Brain microvascular endothelial cell (primary cell): ENCODE measurements at places on chromosomes 12 and 14.

DNA sequence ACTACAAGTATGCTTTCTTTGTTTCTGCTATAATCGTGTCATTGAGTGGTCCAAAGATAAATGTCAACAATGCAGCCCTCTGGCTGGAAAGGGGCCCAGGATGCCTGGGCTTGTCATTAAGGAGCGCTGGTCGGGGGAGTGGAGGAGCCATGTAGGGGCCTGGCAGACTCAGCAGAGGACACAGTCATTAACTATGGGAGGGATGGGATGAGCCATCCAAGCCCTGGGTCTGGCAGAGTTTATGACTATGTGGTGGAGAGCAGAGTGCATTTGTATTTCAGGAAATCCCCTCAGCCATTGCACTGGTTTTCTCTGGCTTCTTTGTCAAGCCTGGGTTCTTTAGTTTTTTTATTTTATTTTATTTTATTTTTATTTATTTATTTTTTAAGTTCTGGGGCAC, 243.1 kb downstream of the C12orf75 start:
- no peak for DNase-seq

DNA sequence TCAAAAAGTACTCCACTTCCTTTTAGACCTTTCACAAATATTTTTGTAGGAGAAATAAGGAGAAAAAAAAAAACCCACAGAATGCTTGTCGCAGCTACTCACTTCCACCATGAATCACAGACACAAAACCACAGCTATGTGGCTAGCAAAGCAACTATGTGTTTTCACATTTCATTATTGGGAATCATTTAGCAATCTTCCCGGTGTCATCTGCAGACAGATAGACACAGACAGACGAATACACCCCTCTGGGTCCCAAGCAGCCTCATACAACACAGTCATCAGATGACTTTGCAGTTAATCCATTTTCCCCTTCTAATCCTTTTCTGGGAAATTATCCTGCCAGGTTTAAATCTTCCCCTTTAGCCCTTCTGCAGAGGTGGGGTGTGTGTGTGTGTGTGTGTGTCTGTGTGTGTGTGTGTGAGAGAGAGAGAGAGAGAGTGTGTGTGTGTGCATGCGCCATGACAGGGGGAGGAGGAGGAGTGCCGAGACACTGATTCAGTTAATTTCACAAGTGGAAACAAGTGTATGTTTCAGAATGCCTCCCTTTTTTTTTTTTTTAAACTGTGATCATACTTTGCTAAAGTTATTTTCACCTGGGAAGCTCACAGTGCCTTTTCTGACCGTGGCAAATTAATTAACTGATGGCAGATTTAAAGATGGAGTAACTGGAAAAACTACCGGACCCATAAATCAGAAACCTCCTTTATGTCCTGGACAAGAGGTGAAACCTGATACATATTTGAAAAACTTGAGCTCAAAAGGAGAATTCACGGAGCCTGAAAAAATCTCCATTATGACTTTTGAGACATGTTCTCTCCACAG, 39.9 kb downstream of the LTBP2 start:
- peak; percentile 98 for DNase-seq

DNA sequence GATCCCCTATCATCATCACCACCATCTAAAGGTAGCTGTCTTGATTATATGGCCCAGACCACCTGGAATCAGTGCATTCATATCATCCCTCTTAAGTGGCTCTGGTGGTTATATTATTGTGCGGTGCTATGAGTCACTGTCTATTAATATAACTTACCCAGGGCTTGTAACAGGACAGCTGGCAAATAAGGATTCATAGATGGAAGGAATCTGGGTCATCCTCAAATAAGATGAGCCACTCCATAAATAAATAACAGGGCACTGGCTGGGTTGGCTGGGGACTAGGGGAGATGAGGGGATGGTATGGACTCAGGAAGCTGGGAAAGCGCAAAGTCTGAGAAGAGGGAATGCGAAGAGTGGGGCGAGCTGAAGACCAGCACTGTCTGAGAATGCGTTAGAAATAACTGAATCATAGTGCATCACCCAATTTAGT, 216.1 kb downstream of the NUAK1 start:
- peak; percentile 66 for DNase-seq

DNA sequence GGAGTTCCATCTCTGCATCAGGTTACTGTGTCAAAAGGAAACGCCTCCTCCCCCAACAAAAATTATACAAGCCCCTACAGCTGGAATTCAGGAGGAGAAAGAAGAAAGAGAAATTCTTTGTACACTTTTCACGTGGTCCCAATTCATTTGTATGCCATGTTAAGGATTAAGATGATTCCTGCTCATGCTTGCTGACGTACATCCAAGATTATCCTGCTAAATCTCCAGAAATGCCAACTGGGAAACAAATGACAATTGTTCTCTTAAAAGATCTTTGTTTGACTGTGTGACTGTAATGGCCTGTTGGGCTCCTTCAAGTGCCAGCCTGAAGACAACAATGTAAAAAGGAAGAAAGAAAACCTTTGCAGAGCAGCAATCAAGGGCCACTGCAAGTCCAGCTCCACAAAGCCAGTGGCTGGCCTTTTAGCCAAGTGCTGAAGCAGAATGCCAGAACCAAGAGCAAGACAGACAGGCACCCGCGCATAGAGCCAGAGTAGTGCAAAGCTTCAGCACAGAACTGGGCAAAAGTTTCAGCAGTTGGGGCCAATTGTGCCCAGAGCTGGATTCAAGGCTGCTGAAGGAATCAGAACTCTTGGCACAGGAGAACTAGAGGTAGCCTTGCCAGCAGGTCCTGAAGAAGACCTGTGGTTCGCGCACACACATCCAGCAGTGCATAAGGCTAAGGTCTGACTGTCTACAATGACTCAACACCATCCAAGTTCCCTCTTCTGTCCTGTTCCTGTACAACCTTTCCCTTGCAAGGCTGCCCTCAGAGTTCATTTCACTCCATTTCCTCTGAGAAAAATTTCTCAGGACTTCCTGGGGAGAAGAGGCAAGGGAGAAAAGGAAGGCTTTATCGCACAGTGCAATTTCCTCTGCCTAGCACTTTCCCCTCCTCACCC, 209.7 kb upstream of the BMP4 start:
- no peak for DNase-seq

DNA sequence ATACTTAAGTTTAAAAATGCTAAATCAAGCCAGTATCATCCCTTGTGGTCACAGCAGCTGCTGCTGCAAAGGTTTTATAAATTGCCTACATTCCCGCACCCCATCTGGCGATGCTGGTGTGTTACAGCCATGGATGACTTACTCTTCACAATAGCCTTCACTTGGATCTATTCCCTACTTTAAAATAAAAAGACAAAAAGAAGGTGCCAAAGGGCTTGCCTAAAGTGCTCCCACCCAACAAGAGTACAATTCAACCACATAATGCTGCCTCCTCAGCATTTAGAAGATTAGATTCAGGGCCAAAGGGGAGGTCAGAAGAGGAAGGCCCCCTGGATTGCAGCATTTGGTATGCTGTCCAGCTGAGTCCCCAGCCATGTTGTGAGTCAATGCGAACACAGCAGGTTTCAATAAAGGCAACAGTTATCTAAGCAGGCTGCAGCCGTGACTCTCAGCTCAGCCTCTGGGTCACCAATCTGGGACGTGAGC, 176.1 kb downstream of the DAD1 start:
- DNase-seq: no peak

DNA sequence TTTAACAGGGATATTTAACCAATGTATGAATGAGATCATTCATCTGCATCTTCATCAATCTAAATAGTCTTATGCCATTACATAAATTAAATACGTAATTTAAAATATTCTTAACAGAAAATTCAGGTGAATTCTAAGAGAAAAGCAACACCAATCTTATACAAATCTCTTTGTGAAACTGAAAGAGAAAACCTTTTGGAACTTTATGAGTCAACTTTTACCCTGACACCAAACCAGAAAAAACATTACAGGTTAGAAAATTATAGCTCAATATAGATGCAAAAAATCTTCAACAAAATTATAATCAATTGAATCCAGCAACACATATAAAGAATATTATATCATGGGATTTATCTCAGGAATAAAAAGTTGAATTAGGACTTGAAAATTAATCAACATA, 3.4 kb downstream of the GLIPR1L1 start:
- DNase-seq: no peak

DNA sequence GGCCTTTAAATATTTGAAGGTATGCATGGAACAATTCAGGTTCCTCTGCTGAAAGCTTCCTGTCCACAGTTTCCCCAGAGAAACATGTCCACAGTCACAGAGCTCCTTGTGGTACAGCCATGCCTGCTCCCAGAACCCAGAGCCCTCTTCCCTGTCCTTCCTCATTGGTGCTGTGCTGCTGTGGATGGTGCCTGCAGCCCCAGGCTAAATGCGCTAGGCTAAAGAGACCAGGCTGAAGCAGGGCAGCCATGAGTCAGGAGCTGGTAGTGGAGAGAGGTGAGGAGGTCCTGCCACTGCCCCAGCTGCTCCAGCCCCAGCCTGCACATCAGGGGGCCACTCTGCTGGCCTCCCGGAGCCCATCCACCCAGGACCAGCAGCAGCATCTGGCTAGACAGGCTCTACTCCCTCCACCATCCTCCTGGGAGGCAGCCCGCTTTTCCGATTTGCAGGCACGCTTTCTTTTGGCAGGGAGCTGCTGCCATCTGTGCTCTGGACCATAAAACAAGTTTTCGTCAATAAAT, 65.4 kb upstream of the DDX11 start:
- DNase-seq: no peak

DNA sequence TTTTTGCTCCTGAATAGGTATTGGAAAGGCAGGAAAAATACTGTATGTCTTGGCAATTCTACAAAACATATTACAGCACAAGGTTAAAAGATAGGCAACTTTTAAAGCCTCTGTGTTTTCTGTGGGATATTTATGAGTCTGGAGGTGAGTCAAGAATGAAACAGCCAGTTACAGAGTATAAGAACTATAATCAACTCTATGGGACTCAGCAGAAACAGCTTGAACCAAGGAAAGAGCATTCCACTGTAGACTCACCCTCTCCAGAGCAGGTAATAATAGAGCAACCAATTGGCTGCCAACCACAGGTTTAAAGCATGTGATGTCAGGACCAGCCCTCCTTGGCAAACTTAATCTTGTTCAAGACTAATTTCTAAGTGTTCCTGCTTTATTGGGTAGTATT, 100.5 kb upstream of the MDM1 start:
- no peak for DNase-seq

DNA sequence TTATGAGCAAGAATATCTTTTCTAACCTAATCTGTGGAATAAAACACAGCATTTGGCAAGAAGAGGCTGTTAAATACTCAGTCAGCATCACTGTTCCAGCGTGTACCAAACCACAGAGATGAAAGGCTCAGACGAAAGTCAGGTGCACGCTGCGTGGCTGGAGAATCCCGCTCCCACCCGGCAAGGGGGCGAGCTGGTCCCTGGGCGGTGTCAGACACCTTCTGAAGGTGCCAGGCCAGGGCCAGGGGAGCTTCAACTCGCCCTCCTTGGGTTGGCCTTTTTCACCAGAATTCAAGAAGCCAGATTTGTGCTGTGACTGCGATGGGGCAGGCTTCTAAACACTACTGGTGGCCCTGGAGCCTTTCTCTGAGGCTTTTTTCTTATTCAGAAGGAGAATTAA, 73.1 kb downstream of the WDR20 start:
- no peak for DNase-seq

DNA sequence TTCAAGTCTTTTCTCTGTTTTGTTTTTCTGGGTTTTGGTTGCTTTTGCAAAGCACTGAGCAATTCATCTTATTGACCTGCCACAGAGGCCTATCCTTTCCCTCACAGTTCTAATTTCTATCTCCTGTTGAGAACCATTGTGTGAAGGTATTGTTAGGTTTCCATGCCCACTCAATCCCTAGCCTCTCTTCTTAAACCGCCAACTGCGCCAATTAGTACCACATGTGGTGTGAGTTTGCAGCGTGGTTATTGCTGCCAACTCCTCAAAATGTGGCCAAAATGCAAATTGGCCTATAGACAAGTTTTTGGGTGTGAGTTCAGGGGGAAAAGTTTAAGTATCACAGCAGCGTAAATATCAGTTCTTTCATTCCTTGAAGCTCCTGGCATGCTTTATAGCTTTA, 232.6 kb downstream of the FLRT2 start:
- no peak for DNase-seq

GRCh38 chr14:102663440-102663839, 71.0 kb downstream of the RCOR1 start:
- DNase-seq: no peak

GRCh38 chr14:47039336-47039735, 387.8 kb upstream of the RPL10L start:
- DNase-seq: no peak

DNA sequence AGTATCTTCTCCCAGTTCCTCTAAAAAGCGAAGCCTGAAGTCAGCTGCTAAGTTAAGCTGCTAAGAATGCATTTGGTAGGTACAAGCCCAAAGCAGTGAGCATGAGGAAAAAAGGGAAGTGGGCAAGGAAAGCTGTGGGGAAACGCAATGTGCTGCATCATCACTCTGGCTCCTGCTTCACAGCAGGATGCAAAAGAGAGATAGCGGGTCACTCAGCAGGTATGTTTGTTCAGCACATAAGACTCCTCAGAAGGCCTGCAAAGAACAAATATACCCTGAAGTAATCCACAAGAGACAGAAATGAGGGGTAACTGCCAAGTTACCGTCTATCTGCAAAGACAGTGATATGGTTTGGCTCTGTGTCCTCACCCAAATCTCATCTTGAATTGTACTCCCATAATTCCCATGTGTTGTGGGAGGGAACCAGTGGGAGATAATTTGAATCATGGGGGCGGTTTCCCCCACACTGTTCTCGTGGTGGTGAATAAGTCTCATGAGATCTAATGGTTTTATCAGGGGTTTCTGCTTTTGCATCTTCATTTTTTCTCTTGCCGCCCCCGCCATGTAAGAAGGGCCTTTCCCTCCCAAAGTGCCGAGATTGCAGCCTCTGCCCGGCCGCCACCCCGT, 127.4 kb upstream of the EGLN3 start:
- DNase-seq: peak; percentile 36

DNA sequence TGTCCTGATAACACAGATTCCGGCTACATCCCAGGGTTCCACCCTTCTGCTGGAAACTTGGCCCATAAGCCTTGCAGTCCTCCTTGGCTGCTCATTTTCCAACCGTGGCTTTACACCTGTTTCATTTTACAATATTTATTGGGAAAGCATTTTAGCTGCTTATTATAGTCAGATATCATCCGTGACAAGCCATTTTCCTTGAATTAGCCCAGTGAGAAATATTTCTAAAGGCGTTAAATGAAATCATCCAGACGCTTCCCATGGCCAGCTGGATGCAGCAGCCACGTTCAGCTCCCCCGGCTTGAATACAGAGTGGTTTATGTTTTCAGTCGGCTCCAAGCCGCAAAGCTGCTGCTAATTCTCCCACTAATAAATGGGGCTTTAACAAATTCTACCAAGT, 245.0 kb upstream of the PELI2 start:
- DNase-seq: no peak

DNA sequence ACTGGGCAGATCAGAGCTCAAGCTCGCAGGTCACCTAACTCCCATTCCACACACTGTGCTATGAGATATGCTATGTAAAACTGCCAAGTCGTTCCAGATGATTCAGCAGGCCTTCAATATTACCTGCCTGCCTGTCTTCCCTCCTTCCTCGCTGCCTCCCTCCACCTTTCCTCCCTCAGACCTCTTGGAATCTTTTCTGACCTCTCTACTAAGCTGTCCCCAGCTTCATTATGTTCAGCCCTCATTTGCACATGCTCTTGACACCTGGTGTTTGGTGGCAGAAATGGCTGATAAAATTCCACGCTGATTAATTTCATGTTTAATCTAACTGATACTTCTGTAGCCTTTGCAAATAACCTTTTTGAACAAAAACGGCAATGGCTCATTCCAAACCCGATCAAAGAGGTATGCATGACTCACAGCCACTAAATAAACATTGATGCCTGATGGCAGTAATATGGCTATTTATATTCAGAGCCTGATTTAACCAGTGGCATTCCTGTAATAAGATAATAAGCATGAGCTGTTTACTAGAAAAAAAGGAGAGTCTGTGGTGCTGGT, 130.8 kb upstream of the EGLN3 start:
- peak; percentile 62 for DNase-seq

- no peak for DNase-seq
Measured at GRCh38 chr12:56219840-56220239, 1.9 kb downstream of the RNF41 start.
